ENCODE measurements at places on chromosomes 2 and 18. TPM values are rescaled to one million over a fixed set of nuclear protein-coding genes. Genes with fewer than 3 reads are reported as not detected.

DNA sequence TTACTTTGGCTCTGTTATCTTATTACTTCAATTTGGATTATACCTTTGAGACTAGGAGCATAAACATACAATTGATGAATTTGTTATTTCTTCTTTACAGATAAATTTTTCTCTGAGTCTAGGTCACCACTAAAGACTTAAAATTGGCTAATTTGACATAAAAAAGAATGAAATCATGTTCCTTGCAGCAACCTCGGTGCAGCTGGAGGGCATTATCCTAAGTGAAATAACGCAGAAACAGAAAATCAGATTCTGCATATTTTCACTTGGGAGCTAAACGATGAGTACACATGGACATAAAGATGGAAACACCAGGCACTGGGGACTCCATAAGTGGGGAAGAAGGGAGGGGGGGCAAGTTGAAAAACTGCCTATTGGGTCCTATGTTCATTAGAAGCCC, 172.8 kb upstream of the SESTD1 start:
- DNase-seq, result no peak

GRCh38 chr2:240788482-240788881, 31.5 kb downstream of the KIF1A start:
- peak; percentile 16 for DNase-seq

- DNase-seq, result no peak
These were observed 60.4 kb downstream of the BOD1L2 start for GRCh38 chr18:57207124-57207916.

DNA sequence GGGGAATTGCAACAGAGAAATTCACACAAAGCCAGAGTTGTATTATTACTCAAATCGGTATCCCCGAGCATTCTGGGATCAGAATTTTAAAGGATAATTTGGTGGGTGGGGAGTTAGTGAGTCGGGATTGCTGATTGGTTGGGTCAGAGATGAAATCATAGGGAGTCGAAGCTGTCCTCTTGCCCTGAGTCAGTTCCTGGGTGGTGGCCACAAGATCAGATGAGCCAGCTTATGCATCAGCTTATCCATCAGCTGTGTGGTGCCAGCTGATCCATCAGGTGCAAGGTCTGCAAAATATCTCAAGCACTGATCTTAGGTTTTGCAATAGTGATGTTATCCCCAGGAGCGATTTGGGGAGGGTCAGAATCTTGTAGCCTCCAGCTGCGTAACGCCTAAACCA, 34.3 kb upstream of the ITM2C start:
- no peak for DNase-seq

DNA sequence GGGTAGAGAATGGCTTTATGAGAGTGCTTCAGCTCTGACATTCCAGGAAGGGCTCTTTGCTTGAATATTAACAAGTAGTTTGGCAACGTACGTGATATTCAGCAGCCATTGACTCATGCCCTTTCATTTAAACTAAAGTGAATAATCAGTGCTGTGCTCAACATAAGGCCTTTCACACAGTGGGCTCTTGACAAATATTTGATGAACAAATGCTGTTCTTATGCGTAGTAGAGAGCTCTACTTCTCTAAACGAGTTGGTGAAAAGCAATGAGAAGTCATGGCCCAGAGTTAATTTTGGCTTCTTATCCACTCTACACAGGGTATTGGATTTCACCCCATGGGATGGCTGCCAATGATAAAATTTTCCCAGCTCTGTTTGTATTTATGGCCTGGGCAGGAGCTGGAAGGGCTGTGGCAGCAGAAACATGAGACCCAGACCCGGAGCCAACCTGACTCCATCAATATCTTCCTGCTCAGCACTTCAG, 338.9 kb downstream of the CCDC85A start:
- DNase-seq, result peak; percentile 40

GRCh38 chr2:219918944-219919343, 291.5 kb downstream of the SLC4A3 start:
- no peak for DNase-seq

TNFRSF11A gene
- 0.94 TPM for total RNA-seq
